ENCODE measurements at places on chromosomes 2 and 18.

- DNase-seq = no peak
Measured at GRCh38 chr2:85459771-85460170, 41.3 kb downstream of the SH2D6 start.

DNA sequence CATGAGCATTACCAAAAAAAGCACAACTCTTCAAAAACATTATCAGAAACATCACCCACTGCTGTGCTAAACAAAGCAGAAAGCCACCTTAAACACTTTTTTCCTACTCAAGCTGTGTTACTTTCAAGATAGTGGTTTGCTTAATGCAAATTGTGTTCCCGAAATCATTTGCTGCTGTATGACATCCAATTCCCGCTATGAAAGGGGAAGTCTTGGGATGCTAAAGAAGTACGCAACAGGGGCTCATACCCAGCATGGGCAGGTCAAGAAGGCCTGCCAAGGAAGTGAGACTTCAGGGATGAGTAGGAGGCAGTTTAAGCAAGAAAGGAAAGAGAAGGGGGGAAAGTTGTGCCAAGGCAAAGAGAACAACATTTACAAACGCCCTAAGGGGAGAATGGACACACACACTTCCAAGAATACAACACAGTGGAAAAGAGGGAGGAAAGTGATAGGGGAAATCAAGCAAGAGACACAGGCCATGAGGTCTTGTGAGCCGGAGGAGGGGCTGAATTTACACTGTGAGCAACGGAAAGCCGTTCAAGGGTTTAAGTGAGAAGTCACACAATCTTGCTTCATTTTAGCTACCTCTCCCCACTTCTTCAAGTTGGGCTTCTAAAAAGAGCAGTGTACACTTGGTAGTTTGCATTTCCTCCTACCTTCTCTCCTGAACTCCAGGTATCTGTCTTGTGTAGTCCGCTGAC, 4.0 kb downstream of the PTPN2 start:
- DNase-seq = no peak

GRCh38 chr2:13193075-13193474, 476.3 kb downstream of the TRIB2 start:
- no peak for DNase-seq

DNA sequence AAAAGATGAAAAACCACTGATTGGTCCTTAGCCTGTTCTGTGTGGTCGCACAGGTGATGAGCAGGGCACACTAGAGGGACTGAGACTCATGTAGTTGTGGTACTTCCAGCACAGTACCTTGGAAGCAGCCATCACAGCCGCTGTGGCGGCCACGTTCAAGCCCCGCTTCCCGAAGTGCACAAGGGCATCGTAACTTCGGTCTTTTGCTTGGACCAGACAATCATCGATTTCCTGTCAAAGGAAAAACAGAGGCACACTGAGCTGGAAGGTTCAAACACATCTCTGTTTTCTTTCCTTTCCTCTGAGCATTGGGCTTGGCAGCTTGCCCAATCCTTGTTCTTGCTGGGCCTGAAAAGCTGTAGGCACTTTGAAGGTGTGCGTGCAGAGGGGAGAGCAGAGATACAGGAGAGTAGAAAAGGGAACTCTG, 52.6 kb downstream of the MRPL35 start:
- DNase-seq = no peak

DNA sequence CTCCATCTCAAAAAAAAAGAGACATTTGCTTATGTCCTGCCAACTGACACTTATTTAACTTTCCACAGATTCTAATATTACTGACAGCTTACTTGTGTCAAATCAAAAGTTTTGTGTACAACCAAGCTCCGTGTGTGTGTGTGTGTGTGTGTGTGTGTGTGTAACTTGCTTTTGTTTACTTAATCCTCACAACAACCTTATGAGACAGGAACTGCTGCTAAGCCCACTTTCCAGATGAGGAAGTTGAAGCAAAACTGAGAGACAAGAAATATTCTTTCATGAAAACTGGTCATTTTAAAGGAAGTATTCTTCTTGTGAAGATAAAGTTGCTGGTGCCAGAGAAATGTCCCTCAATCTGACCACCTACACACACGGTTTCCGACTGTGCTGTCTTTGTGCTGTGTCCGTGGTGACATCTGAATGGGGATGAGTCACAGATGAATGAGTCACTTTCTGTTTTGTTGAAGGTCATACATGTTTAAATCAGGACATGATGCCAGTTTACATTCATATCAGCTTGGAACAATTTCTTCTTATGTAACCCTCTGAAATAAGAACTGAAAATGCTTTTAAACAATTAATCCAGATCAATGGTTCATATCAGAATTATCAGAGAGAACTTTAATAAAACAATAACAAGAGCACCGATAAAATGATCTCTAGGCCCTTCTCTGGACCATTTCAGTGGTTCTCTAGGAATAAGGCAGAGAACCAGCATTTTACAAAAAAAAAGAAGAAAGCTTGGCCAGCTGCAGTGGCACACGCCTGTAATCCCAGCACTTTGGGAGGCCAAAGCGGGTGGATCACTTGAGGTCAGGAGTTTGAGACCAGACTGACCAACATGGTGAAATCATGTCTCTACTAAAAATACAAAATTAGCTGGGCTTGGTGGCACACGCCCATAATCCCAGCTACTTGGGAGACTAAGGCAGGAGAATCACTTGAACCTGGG, 95.5 kb downstream of the THNSL2 start:
- no peak for DNase-seq

DNA sequence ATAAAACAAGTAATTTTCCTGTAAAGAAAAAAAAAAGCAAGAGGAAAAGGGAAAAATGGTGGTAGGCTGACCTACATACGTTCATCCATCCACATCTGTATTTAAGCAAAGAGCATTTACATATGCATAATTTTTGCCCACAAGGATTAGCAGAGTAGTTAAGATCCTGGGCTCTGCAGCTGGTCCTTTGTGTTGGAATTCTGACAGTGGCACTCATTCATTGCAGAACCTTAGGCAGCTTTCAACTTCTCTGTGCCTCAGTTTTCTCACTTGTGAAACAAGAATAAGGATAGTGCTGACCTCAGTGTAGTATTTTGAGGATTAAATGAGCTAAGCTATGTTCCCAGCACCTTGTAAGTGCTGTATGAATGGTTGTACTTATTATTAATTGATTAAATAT, 211.3 kb downstream of the ARL4C start:
- no peak for DNase-seq

- no peak for DNase-seq
Measured at GRCh38 chr18:79915161-79916127, 36.0 kb downstream of the SLC66A2 start.

DNA sequence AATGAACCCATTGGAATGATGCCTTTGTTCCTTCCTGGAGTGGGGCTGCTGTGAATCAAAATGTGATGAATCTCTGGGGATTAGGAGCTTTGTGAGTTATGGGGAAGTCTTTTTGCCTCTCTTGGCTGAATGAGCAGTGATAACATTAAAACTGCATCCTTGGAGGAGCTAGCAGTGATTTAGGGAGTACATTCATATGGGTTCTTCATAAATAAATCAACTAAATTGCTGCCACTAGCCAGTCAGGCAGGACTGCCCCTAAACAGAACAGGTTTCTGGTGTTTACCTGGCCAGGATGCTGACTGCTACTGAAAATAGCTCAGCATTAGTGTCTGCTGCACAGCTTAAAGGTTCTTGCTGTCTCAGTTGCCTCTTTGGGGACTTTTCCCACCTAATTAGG, 244.5 kb upstream of the MEX3C start:
- DNase-seq = no peak

GRCh38 chr2:154240921-154241379, 369.2 kb downstream of the GALNT13 start:
- no peak for DNase-seq

DNA sequence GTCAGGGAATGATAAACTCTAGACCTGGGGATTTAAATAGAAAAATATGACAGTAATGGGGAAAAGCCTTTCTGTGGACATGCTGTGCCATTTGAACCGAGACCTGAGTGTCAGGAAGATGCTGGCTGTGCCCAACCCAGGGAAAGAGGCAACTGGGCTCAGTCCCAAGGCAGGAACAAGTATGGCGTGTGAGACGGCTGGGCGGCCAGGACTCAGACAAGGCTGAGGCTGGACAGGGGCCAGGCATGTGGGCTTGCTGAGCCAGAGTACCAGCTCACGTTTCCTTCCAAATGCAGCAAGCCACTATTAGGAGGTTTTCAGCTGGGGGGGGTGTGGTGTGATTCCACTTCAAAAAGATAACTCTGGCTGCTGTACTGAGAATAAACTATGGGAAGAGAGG, 92.4 kb downstream of the INPP5D start:
- no peak for DNase-seq

DNA sequence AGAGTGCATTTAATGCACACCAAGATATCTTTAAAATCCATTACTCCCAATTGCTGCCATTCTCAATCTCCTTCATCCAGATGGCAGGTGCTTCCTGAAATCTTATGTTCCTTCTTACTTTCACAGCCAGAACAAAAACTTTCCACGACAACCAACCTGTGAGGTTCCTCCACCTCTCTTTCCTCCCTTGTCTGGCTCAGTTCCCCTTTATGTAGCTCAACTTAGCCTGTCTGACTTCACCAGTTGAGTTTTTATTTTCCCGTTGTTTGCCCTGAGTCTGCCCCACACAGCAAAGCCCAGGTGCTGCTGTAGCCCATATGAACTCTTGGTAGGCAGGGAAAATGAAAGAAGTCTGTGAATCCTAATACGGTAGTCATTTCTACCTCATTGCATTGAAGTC, 112.5 kb downstream of the MREG start:
- DNase-seq = no peak

GRCh38 chr2:12754643-12755042, 37.9 kb downstream of the TRIB2 start:
- no peak for DNase-seq

GRCh38 chr18:39752351-39752750, 2186.8 kb upstream of the CELF4 start:
- no peak for DNase-seq

- DNase-seq = no peak
Measured at GRCh38 chr18:55097456-55098170, 138.4 kb upstream of the CCDC68 start.

DNA sequence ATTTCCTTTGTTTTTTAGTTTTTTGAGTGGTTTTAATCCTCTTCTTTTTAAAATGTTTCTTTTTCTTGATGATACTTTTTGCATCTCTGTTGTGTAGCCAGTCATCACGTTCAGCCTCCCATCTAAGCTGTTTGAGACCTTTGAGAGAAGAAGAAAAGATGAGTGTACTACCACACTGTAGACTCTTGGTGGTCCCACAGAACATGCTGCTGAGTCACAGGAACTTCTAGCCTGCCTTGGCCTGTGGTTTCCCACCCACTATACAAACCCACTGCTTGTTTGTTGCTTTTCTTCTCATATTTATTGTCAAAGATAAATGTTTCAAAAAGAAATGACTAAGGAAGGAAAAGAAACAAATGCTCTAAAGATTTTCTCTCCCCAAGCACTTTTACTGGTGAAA, 5.5 kb downstream of the CEBPZOS start:
- peak; percentile 38 for DNase-seq

DNA sequence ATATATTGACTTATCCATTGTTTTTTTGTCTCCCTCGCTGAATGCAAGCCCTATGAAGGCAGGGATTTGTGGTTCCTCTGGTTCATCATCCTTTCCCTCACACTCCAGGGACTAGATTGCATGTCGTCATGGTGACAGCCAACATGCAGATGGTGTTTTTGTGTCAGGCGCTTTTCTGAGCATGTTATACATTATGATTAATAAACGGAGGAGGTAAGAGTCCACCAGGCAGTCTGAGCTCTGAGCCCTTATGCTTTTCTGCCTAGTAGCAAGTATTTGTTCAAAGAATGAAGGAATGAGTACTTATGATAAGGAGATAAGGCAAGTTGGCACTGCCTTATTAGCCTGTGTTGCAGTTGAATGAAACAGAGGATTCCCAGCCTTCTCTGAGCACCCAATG, 181.6 kb downstream of the MGAT5 start:
- no peak for DNase-seq

GRCh38 chr2:240383099-240383758, 52.2 kb upstream of the GPC1 start:
- DNase-seq = no peak

GRCh38 chr2:173264603-173265366, 89.9 kb upstream of the CDCA7 start:
- no peak for DNase-seq

DNA sequence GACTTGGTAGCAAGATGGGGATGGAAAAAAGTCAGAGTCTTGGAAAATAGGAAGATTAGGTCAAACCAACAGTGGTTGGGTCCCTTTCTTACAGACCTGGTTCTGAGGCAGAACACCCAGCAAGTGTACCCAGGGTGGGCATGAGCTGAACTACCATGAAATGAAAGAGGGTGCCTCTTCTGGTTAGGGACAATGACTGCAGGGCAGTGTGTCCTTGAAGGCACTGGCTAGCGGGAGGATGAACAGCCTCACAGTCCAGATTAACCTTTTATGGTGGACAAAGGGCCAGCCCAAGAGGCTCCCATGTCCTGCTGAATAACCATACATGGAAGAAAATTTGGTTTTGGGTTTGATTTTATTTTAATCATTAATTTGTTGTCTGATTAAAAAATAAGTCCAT, 61.8 kb upstream of the CCDC85A start:
- no peak for DNase-seq

DNA sequence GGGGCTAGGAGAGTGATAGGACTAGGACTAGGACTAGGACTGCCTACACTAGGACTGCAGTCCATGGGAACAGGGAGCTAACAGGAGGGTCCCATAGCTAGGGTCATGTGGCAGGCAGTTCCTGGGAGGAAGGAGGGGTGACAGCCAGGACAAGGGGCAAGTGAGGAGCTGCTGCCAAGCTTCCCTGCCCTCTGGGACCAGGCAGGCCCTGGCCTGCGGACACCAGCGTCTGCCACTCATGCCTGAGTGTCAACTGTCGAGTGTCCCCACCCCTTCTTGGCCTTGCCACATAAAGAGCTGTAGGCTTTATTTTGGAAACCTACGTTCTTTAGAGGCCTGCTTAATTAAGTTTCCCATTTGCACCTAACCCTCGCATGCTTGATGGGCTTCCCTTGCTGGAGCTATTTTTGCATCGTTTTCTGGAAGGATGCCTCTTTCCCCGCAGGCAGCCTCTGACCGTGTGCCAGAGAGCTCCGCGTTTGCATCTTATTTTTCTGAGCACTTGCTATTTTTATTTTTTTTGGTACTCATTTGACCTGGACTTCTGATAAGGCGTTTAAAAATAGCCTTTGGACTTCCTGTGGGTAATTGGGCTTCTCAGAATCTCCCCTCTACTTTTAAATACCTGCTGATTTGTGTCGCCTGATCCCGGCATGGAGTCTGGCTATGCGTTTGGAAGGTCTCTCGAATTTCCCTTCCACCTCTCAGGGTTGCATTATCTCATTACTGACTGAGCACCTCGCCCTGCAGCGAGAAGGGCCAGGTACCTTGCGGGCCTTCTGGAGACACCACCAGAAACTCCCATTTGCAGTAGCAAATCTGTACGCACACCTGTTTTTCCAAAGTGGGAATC, 66.4 kb downstream of the SH3RF3 start:
- DNase-seq = no peak

DNA sequence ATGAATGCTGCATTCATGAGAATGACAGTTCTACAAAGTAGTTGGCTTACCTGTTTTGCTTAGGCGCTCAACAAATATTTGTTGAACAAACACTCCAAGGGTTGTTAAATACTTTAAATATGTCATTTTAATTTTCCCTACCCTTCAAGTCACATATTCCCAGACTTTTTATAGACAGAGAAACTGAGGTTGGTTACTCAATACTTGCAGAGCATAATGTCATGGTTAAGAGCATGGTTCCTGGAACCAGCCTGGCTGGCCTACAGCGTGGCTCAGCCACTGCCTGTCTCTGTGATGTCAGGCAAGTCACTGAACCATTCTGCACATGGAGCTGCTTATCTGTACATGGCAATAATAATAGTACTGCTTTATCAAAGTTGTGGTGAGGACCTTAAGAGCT, 120.0 kb upstream of the STK17B start:
- DNase-seq = no peak

Data from activated CD8-positive, alpha-beta memory T cell treated with anti-CD3 and anti-CD28 coated beads for 4 hours (primary cell).